ENCODE measurements at places on chromosomes 11 and 22.

DNA sequence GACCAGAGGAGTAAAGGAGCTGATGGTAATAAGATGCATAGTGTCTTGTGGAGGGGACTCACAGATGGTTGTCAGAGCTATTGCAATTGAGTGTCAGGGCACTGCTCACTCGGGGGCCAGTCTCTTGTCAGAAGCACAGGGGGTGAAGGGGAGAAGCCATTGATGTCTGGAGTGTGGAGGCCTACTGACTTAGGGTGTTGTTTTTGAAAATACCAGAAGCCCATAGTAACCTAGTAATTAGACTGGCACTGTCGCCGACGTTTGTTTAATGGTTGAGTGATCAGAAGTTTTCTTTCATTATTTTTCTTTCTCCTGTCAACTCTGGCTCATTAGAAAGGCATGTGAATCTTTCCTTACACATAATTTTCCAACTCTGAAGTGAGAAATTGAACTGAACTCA, 151.6 kb upstream of the TENM4 start:
- DNase-seq: no peak

DNA sequence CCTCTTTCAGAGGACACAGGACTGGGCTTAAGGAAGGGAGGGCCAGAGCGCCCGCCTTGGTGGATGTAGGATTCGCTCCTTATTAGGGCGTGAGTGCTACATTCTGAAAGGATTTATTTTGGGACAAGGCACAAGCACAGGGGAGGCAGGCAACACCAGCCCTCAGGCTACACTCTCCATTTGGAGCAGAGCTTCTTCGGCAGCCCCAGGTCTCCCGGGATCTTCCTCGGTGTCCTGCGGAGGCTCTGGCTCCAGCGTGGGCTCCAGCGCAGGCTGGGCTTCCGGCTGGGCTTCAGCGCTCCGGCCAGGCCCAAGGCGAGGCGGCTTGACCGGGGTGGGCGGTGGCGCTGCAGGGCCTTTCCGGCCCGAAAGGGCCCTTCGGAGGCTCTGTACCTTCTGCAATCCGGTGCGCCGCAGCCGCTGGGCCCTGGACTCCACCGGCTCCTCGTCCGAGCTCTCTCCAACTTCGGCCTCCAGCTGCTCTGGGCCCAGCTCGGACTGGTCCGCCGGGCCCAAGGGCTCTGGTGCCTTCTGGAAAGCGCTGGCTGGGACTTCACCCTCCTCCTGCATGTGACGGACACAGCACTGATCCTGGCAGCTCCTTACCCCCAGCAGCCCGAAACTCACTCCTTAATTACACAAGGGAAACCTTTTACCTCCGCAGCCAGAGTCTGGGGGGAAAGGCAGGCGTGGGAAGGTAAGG, 1.1 kb downstream of the CAVIN3 start:
- peak; percentile 35 for DNase-seq

GRCh38 chr11:132251061-132251460, 880.6 kb downstream of the NTM start:
- no peak for DNase-seq

DNA sequence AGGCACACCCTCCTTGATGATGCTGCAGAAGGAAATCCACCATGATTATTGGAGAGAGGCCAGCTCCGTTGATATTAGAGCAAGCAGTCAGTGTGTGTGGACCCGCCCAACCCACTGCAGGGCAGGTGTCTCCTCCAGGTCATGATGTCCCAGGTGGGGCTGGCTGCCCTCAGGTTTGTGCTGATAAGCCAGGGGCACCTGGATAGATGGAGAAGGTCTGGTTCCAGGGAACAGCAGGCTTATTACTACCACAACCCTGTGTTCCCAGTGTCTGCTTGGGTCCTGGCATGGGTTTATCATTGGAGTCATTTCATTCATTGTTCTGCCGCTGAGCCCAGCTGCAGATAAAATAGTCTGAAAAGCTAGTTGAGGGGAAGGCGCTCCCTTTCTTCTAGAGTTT, 181.1 kb upstream of the NECTIN1 start:
- DNase-seq: no peak

- peak; percentile 28 for DNase-seq
Observed at GRCh38 chr22:50058906-50059880, 1.1 kb upstream of the TTLL8 start.

DNA sequence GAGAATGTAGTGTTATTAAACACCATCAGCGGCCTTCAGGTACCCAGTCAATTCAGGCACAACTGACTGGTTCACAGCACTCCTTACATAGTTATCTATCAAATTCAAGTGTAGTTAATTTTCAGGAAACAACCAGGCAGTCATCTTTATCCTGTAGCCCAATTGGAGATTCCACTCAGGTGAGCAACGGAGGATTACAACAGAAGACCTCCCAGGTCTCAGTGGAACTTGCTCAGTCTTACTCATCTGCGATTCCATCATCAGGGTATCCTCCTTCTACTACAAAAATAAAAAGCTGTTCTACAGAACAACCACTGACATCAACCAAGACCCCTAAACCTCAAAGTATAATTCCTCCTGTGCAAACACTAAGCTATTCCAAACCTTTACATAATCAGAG, 39.6 kb downstream of the QSER1 start:
- no peak for DNase-seq

- no peak for DNase-seq
Observed at GRCh38 chr11:115437902-115438575, 66.2 kb downstream of the CADM1 start.

- DNase-seq: peak; percentile 47
Observed at GRCh38 chr11:22558664-22559063, 67.0 kb downstream of the FANCF start.

GRCh38 chr11:100753571-100753970, 66.5 kb downstream of the ARHGAP42 start:
- DNase-seq: no peak
